Esophagus squamous epithelium (tissue), 5 donors: ENCODE measurements at places on chromosomes 16 and 17.

DNA sequence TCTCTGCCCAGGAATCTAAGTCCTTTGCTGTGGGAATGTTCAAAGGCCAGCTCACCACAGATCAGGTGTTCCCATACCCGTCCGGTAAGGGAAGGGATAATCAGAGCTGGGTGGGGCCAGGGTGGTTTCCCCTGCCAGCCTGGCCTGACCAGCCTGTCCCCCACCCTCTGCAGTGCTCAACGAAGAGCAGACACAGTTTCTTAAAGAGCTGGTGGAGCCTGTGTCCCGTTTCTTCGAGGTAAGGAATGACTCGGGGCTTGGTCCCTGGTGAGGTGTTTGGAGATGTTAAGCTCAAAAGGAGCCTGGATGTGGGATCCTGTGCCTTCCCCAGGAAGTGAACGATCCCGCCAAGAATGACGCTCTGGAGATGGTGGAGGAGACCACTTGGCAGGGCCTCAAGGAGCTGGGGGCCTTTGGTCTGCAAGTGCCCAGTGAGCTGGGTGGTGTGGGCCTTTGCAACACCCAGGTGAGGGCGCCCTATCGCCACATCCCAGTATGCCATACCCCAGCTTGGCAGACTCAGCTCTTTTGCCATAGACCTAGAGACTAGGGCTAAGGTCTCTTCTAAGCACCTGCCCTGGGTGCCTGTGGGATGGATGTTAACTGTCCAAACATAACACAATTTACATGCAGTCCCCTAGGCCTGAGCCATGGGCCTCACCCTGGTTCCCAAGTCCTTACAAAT lies 997 bp downstream of the ACADVL start:
- no peak for DNase-seq

DNA sequence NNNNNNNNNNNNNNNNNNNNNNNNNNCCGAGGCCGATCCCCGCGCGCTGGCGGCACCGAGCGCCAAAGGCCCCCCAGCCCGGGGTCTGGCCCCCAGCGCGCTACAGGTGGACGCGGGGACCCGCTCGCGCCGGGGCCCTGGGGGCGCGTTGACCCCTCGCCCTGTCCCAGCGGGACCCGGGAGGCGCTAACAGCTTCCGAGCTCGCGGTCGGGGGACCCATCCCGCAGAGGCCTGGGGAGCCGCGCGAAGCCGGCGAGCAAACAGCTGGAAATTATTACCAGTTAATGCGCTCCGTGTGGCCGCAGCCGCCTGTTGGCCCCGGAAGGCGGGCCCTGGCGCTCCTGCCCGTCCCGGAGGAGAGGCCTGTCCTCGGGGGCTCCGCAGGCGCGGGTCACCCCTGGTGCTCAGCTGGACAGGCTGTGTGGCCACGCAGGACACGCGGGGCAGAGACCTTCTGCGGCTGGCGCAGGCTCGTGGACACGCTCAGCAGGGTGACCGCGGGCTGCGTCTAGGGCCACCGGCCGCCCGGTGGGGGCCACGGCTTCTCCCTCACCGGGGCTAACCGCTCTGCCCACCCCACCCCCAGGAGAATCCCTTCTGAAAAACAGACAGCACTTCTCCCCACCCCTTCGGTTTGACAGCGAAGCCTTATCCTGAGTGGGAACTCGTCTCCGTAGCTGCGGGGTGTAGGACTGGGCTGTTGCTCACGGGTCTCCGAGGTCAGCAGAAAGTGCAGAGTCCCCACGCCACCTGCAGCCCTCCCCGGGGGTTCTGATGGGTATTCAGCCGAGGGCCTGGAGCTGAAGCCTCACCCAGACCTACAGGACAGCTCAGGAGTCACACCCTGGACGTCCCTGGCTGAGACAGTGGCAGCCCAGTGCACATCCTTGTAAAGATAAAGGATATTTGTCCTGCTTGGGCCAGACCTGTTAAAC lies 138.7 kb upstream of the RPH3AL start:
- no peak for DNase-seq

DNA sequence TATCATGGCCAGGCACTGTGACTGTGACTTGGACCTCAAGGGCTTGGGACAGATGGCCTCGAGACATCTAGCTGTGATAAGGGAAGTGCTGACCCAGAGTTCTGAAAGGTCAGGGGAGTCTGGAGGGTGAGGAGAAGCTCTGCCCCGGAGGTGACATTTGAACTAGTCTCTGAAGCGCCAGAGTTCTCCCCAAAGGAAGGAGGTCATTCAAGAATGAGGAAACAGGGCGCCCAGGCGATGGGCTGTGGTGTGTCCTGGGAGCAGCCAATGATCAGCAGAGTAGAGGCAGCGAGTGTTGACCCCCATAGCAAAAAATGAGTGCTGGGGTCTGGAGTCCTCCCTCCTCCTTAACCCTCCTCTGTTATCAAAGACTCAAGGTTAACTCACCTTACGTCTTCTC lies 4.9 kb downstream of the STARD3 start:
- DNase-seq = no peak

GRCh38 chr16:68577352-68577853 lies 38.3 kb downstream of the ZFP90 start:
- DNase-seq = no peak

DNA sequence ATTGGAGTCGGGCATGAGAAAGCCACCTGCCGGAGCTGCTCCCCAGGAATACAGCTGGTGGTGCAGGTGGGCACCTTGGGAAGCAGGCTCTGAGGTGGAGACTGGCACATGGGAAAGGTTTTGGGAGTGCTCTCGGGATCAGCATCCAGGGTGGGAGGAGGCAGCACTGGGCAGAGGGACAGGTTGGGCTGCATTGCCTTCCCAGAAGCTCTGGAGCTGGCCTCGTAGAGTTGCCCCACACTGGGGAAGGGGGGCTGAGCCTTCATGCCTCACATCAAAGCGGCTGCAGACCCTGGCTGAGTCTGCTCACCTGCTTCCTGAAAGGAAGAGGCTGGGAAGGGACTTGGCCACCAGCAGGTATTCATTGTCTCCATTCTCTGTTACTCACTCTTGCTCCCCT lies 13.5 kb upstream of the GPRC5B start:
- no peak for DNase-seq

DNA sequence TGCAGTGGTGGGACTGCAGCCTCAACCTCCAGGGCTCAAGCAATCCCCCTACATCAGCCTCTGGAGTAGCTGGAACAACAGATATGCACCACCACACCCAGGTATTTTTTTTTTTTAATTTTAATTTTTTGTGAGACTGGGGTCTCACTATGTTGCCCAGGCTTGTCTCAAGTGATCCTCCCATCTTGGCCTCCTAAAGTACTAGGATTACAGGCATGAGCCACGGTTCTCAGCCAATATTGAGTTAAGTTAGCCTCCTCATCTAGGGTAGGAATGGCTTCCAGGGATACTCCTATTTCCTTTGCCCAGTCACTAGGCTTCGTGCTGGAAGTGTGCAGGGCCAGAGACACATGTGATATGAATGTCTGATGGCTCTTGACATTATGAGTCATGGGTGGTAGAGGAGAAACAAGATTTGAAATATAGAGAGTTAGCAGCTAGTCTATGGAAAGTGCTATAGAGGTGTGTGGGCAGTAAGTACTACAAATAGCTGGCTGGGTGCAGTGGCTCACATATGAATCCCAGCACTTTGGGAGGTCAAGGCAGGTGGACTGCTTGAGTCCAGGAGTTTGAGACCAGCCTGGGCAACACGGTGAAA lies 8.0 kb upstream of the HES7 start:
- no peak for DNase-seq

GRCh38 chr16:81817296-81817695 lies 38.2 kb downstream of the PLCG2 start:
- no peak for DNase-seq

DNA sequence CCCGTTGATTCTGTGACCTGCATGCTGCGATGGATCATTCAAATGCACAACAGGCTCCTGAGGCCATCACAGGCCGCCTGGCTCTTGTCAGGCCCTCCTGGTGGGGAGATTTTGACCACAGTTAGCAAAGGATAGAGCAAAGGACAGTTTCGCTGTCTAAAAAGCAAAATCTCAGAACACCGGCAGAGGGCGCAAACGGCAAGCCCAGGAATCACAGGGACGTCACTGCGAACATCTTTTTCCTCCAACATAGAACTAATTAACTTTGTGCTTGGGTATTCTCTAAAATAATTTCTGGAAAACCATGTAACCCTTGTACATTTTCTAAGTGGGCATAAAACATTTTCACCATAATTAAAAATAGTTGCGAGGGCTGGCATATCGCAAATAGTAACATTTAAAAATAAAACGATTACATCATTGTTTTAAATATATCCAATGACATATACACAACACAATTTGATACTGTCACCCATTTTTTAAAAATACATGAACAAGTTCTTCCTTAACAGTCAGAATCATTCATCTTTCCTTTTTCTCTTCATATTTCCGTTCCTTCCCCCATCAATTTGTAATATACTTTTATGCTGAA lies 19.7 kb upstream of the SLC47A1 start:
- DNase-seq = no peak

GRCh38 chr16:20704281-20704680 lies 6.8 kb upstream of the ACSM1 start:
- no peak for DNase-seq

DNA sequence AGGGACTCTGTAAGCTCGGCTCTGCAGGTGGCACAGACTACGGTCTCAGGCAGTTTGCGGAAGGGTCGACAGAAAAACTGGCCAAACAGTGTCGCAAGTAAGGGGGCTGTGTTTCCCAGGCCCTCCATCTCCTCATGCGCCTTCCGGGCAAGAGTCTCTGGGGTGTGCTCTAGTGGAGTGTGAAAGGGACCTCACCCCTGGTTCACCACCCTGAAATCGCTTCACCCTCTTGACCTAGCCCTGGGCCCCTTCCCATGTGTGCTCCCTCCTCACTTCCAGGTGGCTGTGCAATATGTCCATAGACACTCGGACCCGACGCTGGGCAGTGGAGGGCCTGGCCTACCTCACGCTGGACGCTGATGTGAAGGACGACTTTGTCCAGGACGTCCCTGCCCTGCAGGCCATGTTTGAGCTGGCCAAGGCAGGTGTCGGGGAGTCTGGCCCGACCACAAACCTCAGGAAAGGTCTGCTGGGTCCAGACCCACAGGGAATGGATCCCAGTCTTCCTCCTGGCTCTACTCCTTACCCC lies 22.3 kb downstream of the UNC45B start:
- no peak for DNase-seq

DNA sequence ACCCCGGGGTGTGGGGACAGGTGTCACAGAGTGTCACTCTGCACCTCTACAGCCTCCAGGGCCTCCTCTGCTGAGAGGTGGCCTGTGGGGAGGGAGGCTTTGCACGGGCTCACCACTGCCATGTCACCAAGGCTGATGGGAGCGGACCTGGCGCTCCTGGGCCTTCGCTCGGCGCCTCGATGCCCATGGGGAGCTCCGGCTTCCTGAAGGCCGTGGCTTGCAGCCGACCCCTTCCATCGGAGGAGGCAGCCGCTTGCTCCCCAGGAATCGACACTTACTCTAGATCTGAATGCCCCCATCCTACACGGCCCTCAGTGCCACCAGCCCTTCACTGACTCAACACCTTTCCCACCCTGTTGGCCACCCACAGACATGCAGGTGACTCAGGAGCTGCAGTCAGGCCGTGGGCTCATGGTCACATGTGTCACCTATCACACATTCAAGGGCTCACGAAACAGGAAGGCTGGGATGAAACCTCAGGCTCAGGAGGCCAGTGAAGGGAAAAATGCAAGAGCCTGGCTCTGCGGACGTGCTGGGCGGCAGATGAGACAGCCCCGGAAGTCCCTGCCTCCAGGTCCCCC lies 11.9 kb downstream of the LGALS3BP start:
- no peak for DNase-seq

- no peak for DNase-seq
These were observed 161.5 kb downstream of the CCT6B start for GRCh38 chr17:34799751-34800150.

DNA sequence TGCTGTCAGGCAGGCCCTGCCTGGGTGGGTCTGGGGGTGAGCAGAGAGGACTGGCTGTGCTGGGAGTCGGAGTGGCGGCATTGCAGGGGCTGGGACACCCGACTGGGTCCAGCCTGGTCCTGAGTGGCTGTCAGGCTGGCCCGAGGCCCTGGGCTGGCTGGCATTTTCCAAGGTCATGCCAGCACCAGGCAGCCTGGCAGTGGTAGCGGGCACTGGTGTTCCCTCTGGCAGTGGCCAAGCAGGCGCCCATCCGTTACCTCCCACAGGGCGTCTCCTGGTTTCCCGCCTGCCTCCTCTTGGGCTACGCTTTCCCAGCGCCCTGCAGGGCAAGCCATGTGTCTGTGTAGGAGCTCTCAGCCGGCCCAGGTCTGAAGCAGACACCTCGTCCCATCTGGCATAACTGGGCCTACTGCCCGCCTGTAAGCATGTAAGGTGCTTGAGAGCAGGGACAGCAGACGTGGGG lies 5.7 kb upstream of the PKMYT1 start:
- DNase-seq = no peak

- DNase-seq = no peak
These were observed 37.5 kb upstream of the GSG1L start for GRCh38 chr16:28100810-28101532.

DNA sequence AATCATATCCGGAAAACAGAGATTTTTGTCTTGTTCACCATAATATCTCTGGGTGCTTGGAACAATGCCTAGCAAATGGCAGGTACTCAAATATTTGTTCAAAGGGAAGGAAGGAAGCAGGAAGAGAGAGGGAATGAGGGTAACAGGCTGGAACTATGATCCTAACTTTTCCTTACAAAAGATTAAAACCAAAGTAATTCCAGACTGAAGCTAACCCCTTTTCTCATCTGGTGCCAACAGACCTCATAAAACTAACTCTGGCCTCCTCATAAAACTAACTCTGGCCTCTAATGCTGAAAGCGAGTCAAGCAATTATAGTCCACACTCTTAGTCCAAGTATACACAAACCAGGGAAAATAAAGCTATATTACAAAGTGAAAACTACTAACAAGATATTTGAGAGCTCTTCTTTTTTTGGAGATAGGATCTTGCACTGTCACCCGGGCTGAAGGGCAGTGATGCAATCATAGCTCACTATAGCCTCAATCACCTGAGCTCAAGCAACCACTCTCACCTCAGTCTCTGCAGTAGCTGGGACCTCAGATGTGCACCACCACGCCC lies 84.6 kb downstream of the KANSL1 start:
- DNase-seq = no peak

GRCh38 chr17:61412143-61412859 lies 12.7 kb downstream of the TBX2 start:
- DNase-seq = no peak

DNA sequence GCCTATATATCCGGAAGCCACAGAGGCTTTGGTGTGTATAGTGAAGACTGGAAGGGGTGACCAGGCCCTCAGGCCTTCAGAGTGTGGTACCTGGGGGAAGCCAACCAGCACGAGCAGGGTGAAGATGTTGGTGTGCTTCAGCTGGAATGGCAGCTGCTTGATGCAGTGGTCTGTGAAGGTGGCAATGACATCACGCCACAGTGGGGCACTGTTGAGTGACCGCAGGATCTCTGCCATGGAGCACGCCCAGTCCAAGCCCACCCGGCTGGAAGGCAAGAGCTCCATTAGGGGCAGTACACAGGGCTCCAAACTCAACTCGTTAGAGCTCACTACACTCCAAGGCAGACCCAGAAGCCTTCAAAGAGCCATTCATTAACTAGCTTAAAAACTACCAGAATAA lies 68.5 kb upstream of the ATP2A3 start:
- no peak for DNase-seq

DNA sequence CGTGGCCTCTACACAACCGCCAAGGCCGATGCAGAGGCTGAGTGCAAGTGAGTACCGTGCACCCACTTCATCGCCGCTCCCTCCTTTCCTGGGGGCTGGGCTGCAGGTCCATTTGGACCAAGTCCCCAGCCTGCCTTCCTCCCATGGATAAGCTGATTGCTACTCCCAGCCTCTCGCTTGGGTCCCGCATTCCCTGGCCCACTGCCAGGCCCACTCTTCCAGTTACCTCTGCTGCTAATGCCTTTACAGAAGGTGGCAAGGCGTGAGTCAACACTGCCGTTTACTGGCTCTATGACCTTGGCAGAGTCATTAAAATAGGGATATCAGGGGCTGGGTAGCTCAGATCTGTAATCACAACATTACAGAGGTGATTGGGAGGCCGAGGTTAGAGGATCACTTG lies 11.2 kb downstream of the SULT1A2 start:
- no peak for DNase-seq
